ENCODE measurements at places on chromosomes 1 and 21.

- no peak for DNase-seq
Measured at GRCh38 chr1:204343802-204344201, 15.9 kb downstream of the PLEKHA6 start.

- DNase-seq, result no peak
Measured at GRCh38 chr1:55353707-55354620, 138.8 kb upstream of the USP24 start.

DNA sequence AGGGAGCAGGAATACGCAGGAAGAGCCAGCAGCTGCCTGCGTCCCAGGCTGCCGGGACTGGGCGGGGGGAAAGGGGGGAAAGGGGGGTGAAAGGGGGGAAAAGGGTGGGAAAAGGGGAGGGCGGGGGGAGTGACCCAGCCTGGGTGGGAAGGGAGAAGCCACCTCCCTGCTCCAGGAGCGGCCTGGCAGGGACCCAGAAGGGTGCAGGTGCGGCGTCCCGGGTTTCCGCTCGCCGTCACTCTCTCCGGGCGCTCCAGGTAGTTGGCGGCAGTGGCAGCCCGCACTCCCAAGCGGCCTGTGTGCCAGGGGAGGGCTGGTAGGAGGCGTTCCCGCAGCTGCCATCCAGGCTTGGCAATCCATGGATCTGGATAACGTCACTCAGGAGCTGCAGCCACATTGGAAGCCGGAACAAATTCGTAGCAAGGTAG, 141.0 kb upstream of the NGF start:
- DNase-seq, result peak; percentile 89

GRCh38 chr1:46364612-46365011, 24.0 kb downstream of the NSUN4 start:
- DNase-seq, result no peak

DNA sequence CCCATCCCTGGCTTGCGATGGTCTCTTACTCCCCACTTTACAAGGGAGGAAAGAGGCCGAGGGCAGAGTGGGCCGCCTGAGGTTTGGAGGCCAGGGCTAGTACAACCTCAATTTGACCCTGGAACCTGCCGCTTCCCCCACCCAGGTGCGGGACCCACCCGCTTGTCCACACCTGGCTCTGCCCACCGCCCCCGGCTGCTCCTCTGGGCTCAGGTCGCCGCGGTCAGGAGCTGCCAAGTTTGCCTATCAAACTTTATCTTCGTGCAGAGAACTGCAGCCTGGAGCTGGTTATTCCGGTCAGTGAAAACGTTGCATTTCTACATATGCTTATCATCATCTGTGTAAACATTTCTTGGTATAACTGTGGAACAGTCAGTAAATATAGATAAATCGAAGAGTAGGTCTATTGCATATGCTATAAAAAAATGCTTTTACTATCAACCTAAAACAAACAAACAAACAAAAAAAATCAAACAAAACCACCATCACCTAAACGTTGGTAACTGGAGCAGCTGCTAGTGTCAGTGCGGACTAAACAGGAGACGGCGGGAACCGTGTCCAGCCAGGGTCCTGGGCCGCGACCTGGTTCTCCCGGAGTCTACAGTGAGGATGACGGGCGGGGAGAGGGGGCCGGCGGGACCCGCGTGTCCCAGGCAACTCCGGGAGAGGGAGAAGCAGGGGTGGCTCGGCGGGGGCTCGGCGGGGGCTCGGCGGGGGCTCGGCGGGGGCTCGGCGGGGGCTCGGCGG, 906 bp upstream of the ADARB1 start:
- no peak for DNase-seq

DNA sequence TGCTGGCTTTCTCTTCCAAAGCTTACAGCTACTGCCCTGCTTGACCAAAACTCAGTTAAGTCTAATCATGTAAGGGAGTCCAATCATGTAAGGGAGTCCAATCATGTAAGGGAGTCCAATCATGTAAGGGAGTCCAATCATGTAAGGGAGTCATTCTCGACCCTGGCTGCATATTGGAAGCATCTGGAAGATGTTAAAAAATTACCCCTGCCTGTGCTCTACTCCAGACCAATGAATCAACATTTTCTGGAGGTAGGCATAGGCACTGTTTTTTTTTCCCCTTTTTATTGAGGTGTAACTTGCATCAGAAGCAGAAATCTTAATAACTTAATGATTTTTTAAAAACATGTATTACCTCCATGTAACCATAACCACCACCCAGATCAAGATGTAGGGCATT, 9.4 kb downstream of the PIGP start:
- DNase-seq, result no peak

DNA sequence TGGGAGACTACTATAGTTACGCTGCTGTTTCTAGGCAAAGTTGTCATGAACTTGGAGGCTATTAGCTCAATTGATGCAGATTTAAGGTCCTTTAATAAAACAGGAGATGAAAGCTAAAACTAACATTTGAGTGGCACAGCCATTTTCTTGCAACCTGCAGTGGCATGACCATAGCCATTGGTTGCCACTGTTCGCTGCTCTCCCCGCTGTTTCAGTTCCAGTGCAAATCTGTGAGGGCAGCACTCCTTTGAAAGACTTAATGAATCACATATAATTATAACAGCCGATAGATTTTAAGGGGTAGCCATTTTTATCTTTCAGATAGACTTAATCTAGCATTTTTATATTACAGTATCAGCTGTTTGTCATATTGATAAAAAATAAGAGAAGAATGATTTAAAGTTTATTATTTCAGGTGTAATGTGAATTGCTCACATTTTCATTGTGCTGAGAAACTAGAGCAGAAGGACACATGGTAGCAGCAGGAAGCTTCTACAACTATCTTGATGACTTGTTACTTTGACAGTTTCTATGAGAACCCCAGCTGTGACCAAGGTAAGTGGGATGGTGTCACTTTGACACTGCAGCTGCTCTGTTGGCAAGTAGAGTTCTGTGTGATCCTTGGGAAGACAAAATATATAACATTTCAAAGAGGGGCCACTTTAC, 203.7 kb downstream of the PLA2G4A start:
- no peak for DNase-seq

Data from NCI-H2029 (cell line).